ENCODE measurements at places on chromosomes 7 and 10.

- peak; percentile 68 for DNase-seq
Measured at GRCh38 chr10:79146611-79147130, 77.9 kb downstream of the ZMIZ1 start.

DNA sequence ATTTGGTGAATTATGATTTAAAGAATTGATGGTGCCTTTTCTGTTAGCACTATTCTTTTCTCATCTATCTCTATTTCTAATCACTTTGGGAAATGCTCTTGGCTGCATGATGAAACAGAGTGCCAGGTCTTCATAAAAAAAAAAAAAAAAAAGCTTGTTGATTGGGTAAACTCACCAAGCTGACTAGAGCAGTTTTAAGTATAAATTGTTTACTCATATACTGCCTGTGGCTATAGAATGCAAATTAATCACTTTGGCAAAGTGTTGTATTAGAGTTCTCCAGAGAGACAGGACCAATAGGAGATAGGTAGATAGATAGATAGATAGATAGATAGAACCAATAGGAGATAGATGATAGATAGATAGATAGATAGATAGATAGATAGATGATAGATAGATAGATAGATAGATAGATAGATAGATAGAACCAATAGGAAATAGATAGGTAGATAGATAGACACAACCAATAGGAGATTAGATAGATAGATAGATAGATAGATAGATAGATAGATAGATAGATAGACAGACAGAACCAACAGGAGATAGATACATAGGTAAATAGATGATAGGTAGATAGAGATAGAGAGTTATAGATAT, 20.1 kb upstream of the TBXAS1 start:
- DNase-seq, result no peak

DNA sequence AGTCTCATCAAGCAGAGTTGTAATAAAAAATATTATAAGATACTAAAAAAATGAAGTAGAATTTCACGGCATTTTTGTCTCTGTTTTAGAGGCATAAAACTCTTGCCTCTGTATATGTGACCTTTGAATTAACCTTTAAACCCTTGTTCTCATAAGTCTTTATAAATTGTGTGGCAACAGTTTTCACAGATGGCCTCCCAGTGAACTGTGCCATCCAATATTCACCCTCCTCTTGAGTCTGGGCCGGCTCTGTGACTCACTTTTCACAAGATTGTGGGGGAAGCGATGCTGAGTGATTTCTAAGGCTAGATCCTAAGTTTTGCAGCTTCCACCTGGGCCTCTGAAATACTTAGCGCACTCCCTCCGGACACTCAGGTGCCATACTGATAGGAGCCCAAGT, 4.6 kb upstream of the USP6NL start:
- DNase-seq, result no peak

- DNase-seq, result no peak
Measured at GRCh38 chr10:71631007-71631861, 88.3 kb downstream of the C10orf105 start.

DNA sequence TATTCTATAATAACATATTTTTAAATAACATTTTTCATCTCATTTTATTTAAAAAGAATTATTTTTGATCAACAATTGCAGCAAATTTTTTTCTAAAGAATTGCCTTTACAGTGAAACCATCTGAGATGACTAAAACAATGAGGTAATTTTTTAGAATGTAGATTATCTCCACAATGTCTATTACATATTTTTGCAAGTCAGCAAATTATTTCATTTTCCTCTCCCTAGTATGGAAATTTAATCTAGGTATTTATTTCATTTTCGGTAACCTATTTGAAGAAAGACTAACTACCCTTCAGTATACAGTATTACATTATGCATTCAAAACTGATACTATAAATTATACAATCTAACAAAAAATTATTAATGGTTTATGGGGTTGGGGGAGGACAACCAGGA, 213.2 kb upstream of the SP4 start:
- no peak for DNase-seq

- DNase-seq, result no peak
Measured at GRCh38 chr10:3006093-3006492, 61.3 kb upstream of the PFKP start.

DNA sequence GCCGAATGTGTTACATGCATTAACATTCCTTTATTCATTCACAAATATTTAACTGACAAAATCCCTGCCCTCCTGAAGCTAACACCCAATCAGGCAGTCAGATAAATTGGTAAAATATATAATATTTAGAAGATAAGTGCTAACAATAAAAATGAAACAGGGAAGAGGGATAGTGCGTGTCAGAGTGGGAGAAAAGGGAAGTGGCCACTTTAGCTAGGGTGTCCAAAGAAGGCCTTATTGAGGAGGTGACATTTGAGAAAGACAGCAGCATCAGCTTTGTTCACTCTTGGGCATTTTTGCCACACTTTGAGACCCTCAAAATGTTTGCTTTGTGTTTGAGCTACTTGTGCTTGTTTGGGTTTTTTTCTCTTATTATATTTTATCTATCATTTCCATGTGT, 317.8 kb downstream of the SNX13 start:
- no peak for DNase-seq

DNA sequence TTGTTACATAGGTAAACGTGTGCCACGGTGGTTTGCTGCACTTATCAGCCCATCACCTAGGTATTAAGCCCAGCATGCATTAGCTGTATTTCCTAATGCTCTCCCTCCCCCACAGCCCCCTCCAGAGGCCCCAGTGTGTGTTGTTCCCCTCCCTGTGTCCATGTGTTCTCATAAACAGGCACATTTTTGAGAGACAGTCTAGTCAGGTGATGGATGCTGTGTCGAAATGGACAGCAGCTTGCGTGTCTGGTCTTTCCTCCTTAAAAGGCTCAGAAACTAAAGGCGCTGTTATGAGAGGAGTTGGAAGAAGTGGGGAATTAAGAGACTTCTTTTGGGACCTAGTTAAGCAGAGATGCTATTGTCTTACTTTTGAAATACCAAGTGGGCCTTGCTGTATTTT, 296.0 kb downstream of the BBS9 start:
- DNase-seq, result no peak

- no peak for DNase-seq
Measured at GRCh38 chr7:2125931-2126330, 106.8 kb downstream of the MAD1L1 start.

DNA sequence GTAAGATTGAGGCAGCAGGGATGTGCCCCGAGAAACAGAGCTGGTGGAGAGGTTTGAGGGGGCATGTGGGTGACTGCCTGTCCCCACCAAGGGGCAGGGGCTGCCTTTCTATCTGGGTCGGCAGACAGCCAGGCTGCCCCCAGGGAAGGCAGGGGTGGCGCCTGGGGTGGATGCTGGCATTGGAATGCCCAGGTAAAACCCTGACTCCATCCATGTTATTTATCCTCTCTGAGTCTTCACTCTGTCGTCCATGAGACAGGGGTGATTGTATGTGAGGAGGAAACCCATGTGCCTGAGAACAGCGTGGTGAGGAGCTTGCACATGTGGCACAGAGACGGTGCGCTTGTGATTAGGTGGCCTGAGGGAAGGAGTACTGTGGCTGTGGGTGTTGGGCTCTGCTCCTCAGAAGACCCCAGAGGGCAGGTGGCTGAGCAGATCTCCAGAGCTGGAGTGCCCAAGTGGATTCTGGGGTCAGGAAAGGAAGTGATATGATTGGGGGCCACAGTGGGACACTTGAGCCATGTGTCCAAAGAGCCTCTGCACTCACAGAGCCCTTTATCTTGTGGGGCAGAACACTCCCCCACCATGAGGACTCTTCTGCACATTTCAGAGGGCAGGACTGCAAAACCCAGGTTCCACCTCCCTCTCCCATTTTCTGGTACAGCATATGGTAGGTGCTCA, 100.4 kb upstream of the RET start:
- no peak for DNase-seq

GRCh38 chr7:150990416-150991186, at the start of gene NOS3:
TSS of gene NOS3 (plus strand) at chr7:150991017. CDS start at chr7:150993804, 2,787 bp downstream.
- no peak for DNase-seq

DNA sequence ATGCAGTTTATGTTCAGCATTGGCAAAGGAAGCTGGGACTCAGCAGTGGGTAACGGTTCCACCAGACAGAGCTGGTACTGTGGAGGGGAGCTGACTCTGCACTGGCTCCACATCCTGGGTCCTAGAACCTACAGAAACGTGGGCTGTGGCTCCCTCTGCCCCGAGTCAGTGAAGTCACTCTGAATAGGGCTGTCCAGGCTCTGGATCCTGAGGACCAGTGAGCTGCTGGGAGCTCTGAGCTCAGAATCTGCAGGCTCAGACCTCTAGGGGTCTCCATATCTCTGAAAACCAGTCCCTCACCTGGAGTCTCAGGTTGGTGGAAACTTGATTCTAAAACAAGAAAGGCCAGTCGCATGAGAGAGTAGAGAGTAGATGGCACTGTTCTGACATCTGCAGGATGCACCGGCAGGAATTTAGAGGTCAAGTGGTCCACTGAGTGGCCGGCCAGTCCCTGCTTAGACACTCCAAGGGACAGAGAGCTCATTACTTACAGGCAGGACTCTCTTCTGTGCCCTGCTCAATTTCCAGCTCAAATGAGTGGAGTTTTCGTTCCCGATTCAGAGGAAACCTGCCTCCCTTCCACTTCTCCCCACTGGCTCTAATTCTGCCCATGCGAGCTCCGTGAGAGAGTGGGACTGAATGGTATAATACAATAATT, 18.6 kb downstream of the NPFFR1 start:
- no peak for DNase-seq

DNA sequence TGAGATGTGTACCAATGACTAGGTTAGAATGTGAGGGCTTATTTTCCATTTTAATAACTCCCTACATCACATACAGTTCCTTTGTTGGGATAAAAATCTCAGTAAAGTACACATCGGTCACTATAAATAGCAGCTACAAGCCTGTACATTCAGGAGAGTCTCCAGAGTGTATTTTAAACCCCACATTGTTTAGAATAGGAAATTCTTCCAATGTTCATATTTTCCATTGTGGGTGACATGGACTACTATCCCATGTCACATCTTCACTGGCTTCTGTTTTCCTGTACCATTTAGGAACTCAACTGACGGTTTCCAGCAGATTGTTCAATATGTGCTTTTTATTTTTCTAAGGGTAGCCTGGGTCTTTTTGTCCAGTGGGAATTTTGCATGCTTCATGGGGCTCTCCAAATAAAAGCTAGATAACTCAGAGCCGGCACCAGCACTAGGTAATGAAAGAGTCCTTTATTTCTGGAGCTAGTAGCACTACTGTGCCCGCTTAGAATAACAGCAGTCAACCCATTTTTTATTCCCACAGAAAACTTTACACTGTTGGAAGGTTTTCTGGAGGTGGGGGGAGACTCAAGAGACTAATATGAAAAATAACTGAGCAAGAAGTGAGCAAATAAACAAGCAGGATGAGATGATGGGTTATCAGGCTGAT, 100.5 kb downstream of the CALD1 start:
- DNase-seq, result no peak

DNA sequence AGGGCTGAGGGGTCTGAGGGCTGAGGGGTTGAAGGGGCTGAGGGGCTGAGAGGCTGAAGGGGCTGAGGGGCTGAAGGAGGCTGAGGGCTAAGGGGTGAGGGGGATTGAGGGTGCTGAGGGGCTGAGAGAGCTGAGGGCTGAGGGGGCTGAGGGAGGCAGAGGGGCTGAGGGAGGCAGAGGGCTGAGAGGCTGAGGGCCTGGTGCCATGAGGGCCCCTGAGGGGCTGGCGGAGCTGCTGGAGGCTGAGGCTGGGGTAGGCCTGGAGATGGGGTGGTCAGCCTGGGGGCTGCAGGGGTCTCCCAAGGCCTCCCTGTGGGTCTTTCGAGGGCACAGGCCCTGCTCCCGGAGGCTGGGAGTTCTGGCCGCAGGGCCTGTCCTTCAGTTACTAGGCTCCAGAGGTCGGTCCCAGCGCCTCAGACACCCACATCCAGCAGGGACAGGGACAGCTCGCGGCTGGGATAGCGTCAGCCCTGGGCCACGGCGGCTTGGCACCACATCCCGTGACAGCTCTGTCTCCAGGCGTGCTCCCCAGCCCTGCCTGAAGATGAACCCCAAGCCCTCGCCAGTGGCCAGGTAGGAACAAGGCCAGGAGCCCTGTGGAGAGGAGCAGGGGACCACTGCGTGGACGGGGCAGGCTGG, 16.9 kb downstream of the MYO1G start:
- no peak for DNase-seq

GRCh38 chr7:142908921-142909890, 23.7 kb upstream of the TRPV6 start:
- DNase-seq, result peak; percentile 56

DNA sequence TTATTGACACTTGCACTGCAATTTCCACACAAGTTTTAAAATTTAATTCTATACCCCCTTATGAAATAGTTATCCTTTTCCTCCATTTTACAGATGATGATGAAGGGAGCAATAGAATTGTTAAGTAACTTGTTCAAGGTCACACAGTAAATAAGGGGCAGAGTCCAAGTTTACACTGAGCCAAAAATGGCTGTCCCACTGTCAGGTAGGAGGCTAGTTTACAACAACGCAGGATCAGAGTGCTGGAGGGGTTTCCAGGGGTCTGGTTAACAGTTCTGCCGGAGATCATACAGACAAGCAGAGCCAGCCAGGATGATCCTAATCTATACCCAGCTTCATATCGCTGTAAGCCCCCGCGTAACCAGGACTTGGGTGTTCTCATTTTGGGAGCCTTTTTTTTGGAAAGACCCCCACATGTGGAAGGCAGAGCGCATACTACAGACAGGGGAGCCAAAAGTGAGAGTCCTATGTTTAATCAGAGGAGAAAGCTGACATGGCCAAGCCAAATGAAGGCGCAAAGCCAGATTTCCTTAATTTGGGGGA, 524 bp upstream of the UNC5B start:
- DNase-seq, result no peak

DNA sequence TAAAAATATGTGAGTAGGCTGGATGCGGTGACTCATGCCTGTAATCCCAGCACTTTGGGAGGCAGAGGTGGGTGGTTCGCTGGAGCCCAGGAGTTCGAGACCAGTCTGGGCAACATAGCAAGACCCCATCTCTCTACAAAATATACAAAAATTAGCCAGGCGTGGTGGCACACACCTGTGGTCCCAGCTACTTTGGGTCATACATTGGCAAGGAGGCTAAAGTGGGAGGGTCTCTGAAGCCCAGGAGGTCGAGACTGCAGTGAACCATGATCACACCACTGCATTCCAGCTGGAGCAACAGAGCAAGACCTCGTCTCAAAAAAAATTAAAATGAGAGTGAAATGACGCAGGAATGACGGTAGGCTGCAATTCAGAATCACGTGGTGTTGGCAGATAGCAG, 64.7 kb upstream of the SH2B2 start:
- no peak for DNase-seq

Data from CD14-positive monocyte (primary cell).